ENCODE measurements at places on chromosomes 1 and 21. TPM values are rescaled to one million over a fixed set of nuclear protein-coding genes. Genes with fewer than 3 reads are reported as not detected.
A peak's percentile ranks its signal among the peaks of the same experiment; 100 is the strongest.

GRCh38 chr1:59497616-59498015 lies 200.7 kb downstream of the FGGY start:
- H3K36me3 ChIP-seq, result peaks cover 8% of the 10 kb centered on the region
- H3K4me3 ChIP-seq, result no peak overlapping the region
- peaks cover 2% of the 10 kb centered on the region for H3K4me1 ChIP-seq
- DNase-seq, result no peak
- no peak overlapping the region for H3K27ac ChIP-seq

Gene CHI3L1
- not detected for total RNA-seq

DNA sequence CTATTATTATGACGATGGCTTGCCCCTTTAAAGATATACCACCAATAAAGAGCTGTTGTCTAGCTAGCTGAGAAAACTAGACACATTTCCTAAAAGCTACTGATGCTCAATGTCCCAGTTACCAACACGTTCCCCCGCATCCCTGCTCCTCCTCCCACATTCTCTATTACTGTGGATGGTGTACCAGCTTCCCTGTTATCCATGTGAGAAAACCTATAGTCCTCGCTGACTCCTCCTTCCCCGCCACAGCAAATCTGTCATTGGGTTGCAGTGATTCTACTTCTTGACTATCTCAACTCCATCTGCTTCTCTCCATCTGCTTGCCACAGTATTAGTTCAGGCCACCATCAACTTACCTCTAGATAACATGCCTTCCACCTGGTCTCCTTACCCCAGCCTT lies 337.5 kb downstream of the KCNH1 start:
- no peaks in the 10 kb centered on the region for H3K36me3 ChIP-seq
- H3K4me1 ChIP-seq, result no peaks in the 10 kb centered on the region
- DNase-seq, result no peak
- H3K27ac ChIP-seq, result no peak overlapping the region
- H3K27me3 ChIP-seq, result peaks cover 7% of the 10 kb centered on the region

- peak overlapping the region; percentile 67 for H3K4me3 ChIP-seq
- H3K36me3 ChIP-seq, result peaks cover 5% of the 10 kb centered on the region
- peaks cover 80% of the 10 kb centered on the region for H3K4me1 ChIP-seq
Observed at GRCh38 chr1:209751627-209752231, 4.1 kb upstream of the TRAF3IP3 start.

DNA sequence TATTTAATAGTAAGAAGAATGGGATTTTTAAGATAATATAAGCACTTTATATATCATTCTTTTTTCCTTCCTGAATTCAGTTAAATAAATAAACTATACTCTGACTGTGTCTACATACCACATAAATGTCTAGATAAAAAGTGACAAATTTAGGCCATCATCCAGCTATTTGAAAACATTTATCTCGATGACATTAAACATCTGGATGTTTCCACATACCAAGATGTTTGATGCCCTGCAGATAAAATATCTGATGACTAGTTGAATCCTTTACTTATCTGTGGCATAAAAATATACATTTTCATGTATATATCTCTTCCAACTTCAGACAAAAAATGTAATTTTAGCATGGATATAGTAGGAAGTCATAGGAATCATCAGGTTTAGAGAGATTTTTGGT lies 348.3 kb downstream of the DPYD start:
- H3K4me1 ChIP-seq, result no peaks in the 10 kb centered on the region
- H3K4me3 ChIP-seq, result no peak overlapping the region
- no peaks in the 10 kb centered on the region for H3K27me3 ChIP-seq

Gene COL11A1
- not detected for total RNA-seq

GRCh38 chr1:58515794-58516401 lies 30.6 kb downstream of the OMA1 start:
- peaks cover 13% of the 10 kb centered on the region for H3K36me3 ChIP-seq
- H3K27me3 ChIP-seq, result no peaks in the 10 kb centered on the region
- H3K27ac ChIP-seq, result peak overlapping the region; percentile 47
- H3K4me1 ChIP-seq, result peaks cover 10% of the 10 kb centered on the region

Gene EXO5
- total RNA-seq, result 8.7 TPM

- peak; percentile 66 for DNase-seq
- H3K36me3 ChIP-seq, result peaks cover 2% of the 10 kb centered on the region
- H3K4me1 ChIP-seq, result peaks cover 8% of the 10 kb centered on the region
- H3K4me3 ChIP-seq, result no peak overlapping the region
Observed at GRCh38 chr1:229514578-229515275, 6.6 kb upstream of the NUP133 start.

DNA sequence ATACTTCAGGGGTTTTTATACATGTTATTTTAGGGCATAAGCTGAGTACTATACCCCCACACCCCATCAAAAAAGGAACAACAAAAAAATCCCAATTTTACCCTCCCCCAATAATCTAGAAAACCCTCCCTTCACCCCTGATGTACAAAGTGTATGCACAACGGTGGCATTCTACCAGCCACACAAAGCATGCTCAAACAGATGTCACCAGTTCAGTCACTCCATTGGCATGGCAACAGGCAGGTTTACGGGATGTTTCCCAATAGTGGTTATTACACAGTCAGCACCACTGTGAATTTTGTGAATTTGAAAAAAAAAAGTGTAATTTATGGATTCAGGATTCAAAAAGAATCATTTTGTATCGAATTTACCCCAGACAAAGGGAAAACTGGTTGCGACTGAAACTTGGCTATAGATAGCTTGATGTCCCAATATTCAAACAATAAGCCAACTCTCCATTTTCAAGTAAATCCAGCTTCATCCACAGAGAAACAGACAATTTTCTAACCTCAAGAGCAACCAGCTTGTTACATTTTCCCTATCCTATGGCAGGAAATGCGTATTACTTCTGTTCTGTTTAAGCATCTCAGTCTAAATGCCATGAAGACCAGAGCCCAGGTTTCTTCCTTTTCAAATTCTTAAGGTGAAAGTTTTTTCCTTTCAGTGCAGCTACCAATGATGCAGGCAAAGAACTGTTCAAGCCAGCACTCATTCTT lies 34.0 kb upstream of the SLC45A3 start:
- peaks cover 25% of the 10 kb centered on the region for H3K4me1 ChIP-seq
- H3K4me3 ChIP-seq, result no peak overlapping the region
- no peak for DNase-seq
- peaks cover 43% of the 10 kb centered on the region for H3K36me3 ChIP-seq

DNA sequence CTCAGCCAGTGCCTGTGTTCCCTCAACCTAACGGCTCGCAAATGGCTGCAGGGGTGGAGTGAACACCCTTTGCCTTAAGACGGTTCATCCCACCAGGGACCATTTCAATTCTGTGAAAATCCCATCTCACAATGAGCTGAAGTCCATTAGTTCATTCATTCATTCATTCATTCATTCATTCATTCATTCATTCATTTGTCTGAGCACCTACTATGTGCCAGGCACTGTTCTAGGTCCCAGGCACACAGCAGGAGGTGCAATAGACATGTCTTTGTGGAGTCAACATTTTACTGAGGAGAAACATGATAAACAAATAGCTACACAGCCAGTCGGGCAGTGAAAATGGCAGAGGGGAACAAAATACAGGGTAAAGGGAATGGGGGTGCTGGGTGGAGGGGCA lies 618.8 kb downstream of the MATN1 start:
- no peaks in the 10 kb centered on the region for H3K36me3 ChIP-seq
- no peak for DNase-seq
- H3K4me1 ChIP-seq, result no peaks in the 10 kb centered on the region
- H3K4me3 ChIP-seq, result no peak overlapping the region
- peaks cover 3% of the 10 kb centered on the region for H3K27me3 ChIP-seq
- H3K27ac ChIP-seq, result no peak overlapping the region

- H3K4me1 ChIP-seq, result no peaks in the 10 kb centered on the region
- no peak for DNase-seq
- no peak overlapping the region for H3K4me3 ChIP-seq
- no peaks in the 10 kb centered on the region for H3K36me3 ChIP-seq
- H3K27ac ChIP-seq, result no peak overlapping the region
Observed at GRCh38 chr1:201673915-201674314, 135.0 kb downstream of the NAV1 start.

Gene CFHR1
- not detected for total RNA-seq

DNA sequence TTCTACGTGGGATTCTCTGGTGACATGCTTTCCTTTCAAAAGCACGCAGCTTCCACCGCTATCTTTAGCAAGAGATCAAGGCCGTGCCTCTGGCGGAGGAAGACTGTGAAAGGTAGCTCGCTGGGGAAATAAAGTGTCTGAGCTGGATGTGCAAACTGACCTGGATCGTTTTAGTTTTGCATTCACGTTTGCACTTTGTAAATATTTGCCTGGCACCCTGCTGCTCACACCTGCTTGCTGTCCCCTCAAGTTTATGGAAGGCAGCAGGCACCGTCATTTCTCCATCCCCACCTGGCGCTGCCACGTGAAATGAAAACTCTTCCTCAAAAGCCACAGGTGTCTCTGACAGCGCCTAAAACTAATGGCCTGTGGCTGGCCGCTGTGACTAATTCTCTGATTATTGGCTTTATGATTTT lies 44.0 kb upstream of the TARDBP start:
- peaks cover 18% of the 10 kb centered on the region for H3K4me1 ChIP-seq
- H3K4me3 ChIP-seq, result no peak overlapping the region
- H3K27ac ChIP-seq, result no peak overlapping the region
- peaks cover 12% of the 10 kb centered on the region for H3K27me3 ChIP-seq

Gene PTBP2
- total RNA-seq, result 12.4 TPM

- H3K4me3 ChIP-seq, result no peak overlapping the region
- DNase-seq, result no peak
- no peaks in the 10 kb centered on the region for H3K36me3 ChIP-seq
- H3K4me1 ChIP-seq, result no peaks in the 10 kb centered on the region
- H3K27ac ChIP-seq, result no peak overlapping the region
- peaks cover 9% of the 10 kb centered on the region for H3K27me3 ChIP-seq
Observed at GRCh38 chr21:37682966-37683365, 233.3 kb downstream of the KCNJ6 start.

- DNase-seq, result peak; percentile 75
- H3K4me3 ChIP-seq, result no peak overlapping the region
- H3K27me3 ChIP-seq, result peaks cover 1% of the 10 kb centered on the region
- H3K36me3 ChIP-seq, result no peaks in the 10 kb centered on the region
- no peak overlapping the region for H3K27ac ChIP-seq
- H3K4me1 ChIP-seq, result no peaks in the 10 kb centered on the region
Observed at GRCh38 chr1:209354111-209354839, 229.2 kb upstream of the CAMK1G start.

DNA sequence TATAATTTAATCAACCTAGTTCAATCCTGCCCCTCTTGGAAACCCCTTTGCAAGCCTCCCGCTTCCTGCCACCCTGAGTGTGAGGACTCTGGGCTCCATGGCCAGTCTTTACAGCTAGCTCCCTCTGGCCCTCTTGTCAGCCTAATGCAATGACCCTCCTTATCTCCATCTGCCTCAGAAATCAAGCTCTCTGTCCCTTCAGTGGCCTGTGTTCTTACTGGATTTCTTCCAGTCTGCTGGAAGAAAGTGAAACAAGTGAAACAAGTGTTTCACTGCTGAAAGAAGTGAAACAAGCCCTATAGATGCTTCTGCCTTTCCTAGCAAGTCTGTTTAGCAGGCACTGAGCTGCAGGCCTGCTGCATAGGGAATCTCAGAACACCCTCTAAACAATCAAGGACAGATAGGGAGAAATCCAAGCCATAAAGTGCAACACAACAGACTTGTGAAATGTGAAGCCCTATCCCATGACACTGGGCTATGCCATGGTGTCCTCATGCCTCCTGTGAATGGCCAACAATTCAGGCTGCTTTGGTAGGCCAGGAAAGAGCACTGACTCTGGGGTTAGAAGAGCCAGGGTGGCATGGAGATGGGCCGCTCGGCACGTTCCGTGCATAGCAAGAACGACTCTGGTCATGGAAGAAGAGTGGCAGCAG lies 55.9 kb downstream of the FAM163A start:
- no peaks in the 10 kb centered on the region for H3K27me3 ChIP-seq
- H3K4me3 ChIP-seq, result no peak overlapping the region
- H3K4me1 ChIP-seq, result no peaks in the 10 kb centered on the region
- no peaks in the 10 kb centered on the region for H3K36me3 ChIP-seq

Gene NADK
- 65.6 TPM for total RNA-seq

DNA sequence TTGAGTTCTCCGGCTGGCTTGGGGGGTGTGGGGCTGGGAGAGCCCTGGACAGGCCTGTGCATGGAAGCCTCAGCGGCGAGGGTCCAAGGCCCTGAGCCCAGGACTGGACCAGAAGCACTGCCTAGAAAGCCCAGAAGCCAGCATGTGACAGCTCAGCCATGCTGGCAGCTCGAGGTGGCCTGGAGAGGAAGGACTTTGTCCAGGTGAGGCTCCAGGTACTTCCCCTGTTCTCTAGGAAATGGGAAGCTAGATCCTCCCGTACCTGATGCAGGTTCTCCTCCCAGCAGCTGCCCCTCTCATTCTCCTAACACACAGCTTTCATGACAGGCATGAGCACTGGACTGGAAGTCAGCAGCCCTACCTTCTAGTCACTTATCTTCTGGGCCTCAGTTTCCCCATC lies 6.4 kb downstream of the PADI3 start:
- DNase-seq, result no peak
- no peak overlapping the region for H3K4me3 ChIP-seq
- no peaks in the 10 kb centered on the region for H3K4me1 ChIP-seq
- no peaks in the 10 kb centered on the region for H3K36me3 ChIP-seq

GRCh38 chr1:243582326-243582725 lies 267.7 kb downstream of the AKT3 start:
- H3K36me3 ChIP-seq, result peaks cover 66% of the 10 kb centered on the region
- H3K4me1 ChIP-seq, result no peaks in the 10 kb centered on the region
- H3K27ac ChIP-seq, result no peak overlapping the region

DNA sequence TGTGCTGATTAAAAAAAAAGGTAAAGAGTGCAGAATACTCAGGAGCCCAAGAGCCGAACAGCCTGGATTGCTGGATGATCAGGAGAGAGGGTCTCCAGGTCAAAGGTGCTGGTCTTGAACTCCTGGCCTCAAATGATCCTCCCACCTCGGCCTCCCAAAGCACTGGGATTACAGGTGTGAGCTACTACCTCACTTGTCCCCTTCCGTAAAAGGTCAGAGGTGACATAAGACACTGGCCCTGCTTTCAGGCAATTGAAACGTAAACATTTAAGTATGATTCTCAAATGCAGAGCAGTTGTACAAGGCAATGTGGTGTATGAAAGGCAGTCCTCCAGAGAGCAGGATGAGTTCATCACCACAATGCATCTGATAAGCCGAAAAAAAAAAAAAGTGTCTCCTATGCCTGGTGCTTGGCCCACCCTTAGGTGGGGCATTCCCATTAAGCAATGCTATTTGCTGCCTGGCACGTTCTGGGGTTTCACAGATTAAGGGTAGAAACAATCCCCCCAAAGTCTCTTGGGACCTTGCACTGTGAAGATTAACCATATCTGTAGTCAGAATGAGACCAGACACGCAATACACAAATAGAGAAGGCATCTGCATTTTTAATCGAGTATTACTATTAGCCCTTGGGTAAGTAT lies 47.7 kb downstream of the PARP1 start:
- H3K27me3 ChIP-seq, result no peaks in the 10 kb centered on the region
- DNase-seq, result no peak
- no peak overlapping the region for H3K27ac ChIP-seq
- no peaks in the 10 kb centered on the region for H3K4me1 ChIP-seq
- no peak overlapping the region for H3K4me3 ChIP-seq

Gene OR2M3
- total RNA-seq, result not detected

Gene C1orf185
- total RNA-seq, result not detected

Gene PRAMEF9
- total RNA-seq, result not detected

Gene PTPN7
- 200 TPM for total RNA-seq
